T follicular helper cell (primary cell): ENCODE measurements at places on chromosomes 2 and 18.

DNA sequence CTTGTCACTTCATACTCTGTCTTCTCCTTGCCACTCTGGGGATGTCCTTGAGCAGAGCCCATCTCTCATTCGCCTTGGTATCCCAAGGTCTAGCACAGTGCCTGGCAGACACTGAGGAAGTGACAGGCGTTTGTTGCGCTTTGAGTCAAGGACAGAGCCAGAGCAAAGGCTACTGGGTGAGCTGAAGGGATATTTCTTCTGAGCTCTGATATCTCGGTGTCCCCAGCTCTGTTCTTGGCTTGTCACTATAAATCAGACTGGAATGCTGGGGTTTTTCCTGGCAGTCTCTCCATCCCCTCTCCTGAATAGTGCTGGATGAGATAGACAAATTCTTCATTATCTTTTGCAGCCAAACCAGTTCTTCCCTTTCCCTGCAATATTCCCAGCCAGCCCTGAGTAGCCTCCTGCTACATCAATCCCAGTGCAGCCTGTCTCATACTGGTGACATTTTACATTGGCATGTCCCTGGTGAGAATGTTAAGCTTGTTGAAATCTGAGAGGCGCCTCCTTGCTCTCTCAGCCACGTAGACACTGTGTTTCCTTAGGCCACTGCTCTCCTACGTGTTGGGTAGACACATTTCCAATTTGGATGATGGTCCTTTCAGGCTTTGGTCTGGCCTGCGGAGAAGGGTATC is 61.7 kb downstream of the CTIF start:
- DNase-seq = no peak

DNA sequence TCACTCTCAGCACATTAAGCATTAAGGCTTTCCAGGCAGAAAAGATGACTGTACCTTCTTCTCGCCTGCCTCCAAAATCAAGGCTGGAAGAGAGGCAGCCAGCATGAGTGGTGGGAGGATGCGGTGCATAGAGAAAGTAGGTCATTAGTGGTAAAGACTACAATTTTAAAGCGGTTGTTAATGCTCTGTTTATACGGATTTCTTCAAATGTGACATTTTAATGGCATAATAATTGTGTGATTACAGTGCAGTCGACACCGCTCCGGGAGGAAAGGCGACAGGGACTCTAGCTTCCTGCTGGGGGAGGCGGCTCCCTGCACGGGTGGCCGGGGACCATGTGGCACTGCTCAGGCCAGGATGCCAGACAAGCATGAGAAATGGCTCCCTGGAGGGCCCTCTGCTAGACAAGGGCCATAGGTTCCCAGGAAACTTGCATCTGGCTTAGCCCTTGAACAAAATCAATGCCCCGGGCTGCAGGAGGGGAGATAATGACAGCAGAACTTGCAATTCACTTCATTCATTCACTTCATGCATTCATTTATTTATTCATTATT is 129.6 kb downstream of the GALNT14 start:
- no peak for DNase-seq

- DNase-seq = no peak
Observed at GRCh38 chr2:127254386-127254981, 34.4 kb upstream of the CYP27C1 start.

- DNase-seq = no peak
Observed at GRCh38 chr2:37674946-37675345, 3.5 kb upstream of the CDC42EP3 start.

DNA sequence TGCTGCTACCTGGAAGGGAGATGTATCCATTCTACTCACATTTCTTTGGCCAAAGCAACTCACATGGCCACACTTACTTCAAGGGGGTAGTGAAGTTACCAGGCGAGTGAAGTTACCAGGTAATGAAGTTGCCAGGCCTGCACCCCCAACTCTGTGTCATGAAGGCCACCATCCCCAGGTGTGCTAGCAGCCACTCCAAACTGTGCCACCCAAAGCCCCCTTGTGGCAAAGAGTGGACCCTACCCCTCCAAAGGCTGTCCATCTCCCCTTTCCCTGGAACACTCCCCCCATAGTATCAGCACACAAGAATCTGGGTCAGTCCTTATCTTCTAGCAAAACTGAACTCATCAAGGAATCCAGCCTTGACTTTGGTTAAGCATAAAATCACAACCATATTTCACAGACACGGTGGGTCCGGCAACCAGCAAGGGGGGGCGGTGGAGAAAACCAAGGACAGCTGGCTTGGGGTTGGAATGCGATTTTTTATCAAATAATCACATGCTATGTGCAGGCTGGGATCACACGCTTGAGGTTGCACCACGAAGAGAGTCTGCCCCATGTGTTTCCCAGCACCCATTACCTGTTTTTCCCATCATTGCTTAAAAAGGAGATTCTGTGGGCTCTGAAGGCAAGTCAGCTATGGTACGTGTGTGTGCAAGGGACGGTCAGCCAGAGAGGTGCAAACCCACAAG is 60.9 kb downstream of the ZFP36L2 start:
- no peak for DNase-seq

DNA sequence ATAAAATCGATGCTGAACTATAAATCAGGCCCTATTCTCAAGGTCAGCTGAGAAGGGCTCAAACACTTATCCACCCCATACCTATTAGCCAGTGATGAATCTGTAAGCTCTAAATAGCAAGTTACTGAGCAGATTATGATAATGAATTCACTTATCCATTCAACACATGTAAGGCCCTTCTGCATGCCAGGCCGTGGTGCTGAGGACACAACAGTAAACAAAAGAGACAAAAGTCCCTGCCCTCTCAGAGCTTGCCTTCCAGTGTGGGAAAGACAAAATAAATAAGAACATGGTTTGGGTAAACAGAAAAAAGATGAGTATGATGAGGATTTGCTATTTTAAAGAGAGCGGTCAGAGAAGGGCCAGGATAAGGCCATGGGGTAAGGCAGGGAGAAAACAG is 11.7 kb downstream of the TTC32 start:
- DNase-seq = no peak

GRCh38 chr2:106061611-106062349 is 132.3 kb downstream of the UXS1 start:
- DNase-seq = no peak

DNA sequence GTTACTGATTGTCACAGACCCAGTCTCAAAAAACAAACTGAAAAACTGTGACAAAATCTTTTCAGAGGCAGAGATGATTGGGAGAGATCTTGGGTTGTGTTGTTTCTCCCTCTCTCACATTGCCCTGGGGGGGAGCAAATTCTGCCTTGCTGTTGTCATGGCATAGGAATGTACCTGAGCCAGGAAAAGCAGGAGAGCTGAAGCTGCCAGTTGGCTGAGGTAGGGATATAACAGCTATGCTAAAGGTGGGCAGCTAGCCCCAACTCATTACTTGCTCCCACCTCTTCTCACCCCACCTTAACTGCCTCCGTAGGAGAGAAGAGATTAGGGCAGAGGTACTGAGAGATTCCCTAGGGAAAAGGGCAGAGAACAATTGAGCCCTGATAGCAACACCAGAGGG is 299.3 kb downstream of the OSR1 start:
- DNase-seq = no peak

DNA sequence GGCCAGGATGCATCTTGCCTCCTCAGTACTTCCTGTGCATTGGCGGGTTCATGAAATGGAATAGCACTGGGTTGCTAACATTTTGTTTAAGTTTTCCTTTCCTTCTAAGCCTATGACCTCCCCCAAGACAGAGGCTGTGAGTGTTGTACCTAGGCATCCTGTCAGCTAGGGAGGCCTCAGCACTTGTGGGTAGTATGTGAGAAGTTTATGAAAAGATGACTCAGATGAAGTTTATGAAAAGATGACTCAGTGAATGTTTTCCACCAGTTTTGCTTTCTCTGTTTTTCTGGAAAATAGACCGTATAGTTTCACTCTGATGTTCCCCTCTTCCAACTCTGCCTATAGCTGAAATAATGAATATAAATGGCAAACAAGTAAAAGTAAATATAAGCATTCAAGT is 412.9 kb downstream of the TMEM182 start:
- DNase-seq = no peak

DNA sequence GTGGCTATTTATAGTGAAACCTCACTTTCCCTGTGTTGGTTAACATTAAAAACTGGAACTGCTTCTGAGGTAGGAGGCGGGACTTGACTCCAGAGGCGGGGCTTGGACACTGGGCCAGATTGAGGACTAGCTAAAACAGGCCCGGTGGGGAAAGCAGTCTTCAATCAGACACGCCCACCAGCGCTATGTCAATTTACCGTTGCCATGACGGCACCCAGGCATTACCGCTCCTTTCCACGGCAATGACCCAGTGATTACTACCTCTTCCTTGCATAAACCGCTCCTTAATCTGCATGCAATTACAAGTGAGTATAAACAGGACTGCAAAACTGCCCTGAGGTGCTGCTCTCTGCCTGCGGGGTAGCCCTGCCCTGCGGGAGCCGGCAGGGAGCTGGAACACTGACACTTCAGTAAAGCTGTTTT is 35.3 kb downstream of the LRRFIP1 start:
- DNase-seq = peak; percentile 15

DNA sequence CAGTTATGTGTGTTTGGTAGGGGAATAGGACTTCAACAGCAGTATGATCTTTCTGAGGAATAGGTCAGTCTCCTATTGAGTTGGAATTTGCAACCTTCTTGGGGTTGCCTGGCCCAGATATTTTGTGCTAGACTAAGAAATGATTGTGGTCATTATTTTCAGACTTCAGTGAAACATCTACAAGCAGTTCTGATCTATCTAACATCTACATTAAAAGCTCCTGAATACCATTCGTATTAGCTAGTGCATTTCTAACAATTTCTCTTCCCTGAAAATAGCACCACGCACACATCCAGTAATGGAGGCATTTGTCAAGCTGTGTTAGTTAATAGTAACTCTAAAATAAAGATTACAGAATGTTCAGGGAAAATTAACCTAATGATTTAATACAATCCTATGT is 179.3 kb downstream of the FIGN start:
- DNase-seq = no peak

DNA sequence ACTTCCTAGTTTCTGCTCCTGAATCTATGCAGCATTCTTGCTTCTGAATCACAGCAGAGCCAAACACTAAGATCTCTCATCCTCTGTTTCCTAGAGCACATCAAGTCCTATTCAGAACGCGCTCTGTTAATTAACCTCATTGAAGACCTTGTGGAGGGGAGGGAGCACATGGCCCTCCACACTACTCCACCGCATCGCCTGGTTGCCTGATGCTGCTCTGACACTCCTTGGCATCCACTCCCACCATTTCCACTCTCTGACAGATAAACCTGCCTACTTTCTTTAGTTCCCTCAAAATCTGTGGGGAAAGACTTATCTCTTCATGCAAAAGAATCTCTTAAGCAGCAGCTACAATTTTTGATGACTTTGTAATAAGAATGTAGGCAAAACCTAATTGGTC is 802.3 kb upstream of the GYPC start:
- DNase-seq = no peak

DNA sequence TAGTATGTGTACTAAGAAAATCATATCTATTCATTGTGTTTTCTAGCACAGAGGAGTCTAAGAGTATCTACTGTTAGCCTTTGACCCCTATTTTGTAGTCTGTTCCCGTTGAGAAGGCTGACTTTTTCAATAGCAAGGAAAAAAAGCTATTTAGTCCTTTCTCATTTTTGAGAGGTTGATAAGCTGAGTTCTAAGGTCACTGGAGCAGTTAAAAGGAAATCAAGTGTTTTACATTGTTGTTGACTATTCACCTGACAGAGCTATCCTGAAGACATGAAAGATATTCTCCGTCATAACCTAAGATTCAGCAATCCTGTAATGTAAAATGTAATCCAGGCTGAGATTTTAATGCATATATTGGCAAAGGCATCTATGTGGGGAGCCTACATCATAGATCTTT is 280.3 kb upstream of the NRP2 start:
- DNase-seq = no peak

- DNase-seq = no peak
Observed at GRCh38 chr2:187529977-187530721, 24.1 kb downstream of the TFPI start.

DNA sequence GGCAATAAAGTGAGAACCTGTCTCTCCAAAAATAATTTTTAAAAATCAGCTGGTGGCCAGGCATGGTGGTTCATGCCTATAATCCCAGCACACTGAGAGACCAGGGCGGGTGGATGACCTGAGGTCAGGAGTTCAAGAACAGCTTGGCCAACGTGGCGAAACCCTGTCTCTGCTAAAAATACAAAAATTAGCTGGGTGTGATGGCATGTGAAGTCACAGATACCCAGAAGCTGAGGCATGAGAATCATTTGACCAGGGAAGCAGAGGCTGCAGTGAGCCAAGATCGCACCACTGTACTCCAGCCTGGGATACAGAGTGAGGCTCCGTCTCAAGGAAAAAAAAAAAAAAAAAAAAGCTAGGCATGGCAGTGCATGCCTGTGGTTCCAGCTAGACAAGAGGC is 7.4 kb upstream of the GPR75 start:
- DNase-seq = no peak

DNA sequence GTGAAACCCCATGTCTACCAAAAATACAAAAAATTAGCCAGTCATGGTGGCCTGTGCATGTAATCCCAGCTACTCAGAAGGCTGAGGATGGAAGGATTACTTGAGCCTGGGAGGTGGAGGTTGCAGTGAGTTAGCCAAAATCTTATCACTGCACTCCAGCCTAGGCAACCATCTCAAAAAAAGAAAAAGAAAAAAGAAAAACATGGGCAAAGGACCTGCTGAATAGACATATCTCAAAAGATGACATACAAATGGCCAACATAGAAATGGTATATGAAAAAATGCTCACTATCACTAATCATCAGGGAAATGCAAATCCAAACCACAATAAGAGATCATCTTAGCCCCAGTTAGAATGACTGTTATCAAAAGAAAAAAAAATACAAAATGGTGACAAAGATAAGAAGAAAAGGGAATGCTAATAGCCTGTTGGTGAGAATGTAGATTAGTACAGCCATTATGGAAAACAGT is 1.4 kb upstream of the TGOLN2 start:
- DNase-seq = no peak

- no peak for DNase-seq
Observed at GRCh38 chr18:2883076-2883735, 36.4 kb downstream of the EMILIN2 start.

DNA sequence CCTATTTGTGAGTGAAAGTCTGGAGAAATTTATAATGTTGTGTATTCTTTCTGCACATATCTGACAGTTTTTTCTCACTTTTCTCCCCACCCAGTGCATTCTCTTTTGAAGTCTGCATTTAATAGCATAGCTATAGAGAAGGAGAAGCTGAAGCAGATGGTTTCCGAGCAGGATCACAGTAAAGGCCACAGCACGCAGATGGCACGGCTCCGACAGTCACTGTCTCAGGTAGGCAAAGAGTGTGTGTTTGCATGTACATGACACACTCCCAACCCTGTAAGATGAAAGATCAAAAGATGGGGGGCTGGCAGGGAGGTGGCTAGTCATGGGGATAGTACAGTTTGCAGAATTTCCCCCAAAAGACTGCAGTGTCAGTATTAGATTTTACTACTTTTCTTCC is 89.4 kb downstream of the PRKRA start:
- DNase-seq = no peak

DNA sequence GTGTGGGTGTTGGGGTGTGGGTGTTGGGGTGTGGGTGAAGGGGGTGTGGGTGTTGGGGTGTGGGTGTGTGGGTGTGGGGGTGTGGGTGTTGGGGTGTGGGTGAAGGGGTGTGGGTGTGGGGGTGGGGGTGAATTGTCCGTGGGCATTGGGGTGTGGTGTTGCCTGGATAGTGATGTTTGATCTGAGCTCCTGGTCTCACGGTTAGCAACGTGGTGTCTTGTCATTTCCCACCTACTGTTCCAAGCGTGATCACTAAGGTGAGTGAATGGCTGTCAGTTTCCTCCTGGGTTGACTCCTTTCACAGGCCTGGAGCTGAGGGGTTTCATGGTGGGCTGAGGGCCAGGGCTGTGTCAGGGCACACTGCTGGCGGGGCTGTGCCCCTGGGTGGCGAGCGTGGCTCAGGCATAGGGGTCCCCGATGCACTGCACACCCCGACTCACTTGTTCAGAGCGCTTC is 27.2 kb downstream of the RTP5 start:
- no peak for DNase-seq
